ENCODE measurements at places on chromosomes 4 and X.

DNA sequence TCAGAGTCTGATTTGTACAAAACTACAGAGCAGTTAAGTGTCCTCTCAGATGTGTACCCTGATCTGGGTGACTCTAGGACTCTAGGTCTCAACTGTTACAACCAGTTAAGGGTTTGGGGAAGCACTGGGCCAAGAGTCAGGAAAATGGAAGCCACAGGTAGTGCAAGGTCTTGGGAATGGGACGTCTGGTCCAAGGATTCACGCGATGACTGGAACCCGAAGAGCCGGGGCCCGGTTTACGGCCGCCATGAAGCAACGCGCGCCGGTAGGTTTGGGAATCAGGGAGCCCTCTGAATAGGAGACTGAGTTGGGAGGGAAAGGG is 321 bp upstream of the HPRT1 start:
- no peak for DNase-seq

DNA sequence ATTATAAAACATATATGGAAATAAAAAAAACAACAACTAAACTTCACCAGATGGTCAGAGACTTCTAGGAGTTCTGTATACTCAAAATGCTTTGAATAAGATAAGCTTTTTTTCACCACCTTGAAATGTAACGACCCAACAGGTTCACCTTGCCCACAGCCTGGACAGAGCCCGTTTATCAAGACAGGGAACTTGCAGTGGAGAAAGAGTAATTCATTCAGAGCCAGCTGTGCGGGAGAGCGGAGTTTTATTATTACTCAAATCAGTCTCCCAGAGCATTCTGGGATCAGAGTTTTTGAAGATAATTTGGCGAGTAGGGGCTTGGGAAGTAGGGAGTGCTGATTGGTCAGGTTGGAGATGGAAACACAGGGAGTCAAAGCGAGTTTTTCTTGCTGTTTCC is 38.5 kb downstream of the AGA start:
- no peak for DNase-seq

GRCh38 chrX:16687514-16687913 is 25.0 kb downstream of the CTPS2 start:
- no peak for DNase-seq

- no peak for DNase-seq
Observed at GRCh38 chr4:16082426-16083240, 1.2 kb downstream of the PROM1 start.

GRCh38 chrX:106931831-106932491 is 11.8 kb downstream of the CLDN2 start:
- DNase-seq: no peak

DNA sequence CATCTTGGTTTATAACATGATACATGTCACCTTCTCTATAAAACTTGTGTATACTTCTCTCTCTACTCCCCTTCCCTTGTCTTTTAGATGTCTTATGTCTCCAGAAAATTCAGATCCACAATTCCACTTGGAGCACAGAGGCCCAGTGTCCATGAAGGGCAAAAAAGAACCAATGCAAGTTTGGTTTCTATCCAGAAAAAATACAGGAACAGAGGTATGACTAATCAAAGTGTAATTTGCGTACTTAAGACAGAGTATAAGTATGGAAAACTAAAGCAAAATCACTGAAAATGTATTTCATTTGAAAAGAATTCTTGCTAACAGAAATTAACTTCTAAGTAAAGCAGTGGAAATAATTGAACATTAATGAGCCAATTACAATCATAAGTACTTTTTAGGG is 46.2 kb downstream of the GUCY1B1 start:
- DNase-seq: no peak
